Karpas-422 (cell line): ENCODE measurements at places on chromosomes 16 and 17. TPM values are rescaled to one million over a fixed set of nuclear protein-coding genes. Genes with fewer than 3 reads are reported as not detected.

- no peak overlapping the region for H3K4me3 ChIP-seq
- H3K4me1 ChIP-seq, result peaks cover 3% of the 10 kb centered on the region
- no peak for DNase-seq
- H3K36me3 ChIP-seq, result no peaks in the 10 kb centered on the region
- no peak overlapping the region for H3K27ac ChIP-seq
Measured at GRCh38 chr17:79706931-79707850, 23.6 kb upstream of the ENPP7 start.

The EFCAB5 gene
- total RNA-seq, result 0.07 and 2.1 TPM in 2 replicates

GRCh38 chr16:19168371-19169081, 486 bp downstream of the SYT17 start:
- H3K27ac ChIP-seq, result no peak overlapping the region
- H3K4me3 ChIP-seq, result no peak overlapping the region
- H3K27me3 ChIP-seq, result no peaks in the 10 kb centered on the region
- H3K36me3 ChIP-seq, result no peaks in the 10 kb centered on the region
- no peak for DNase-seq
- no peaks in the 10 kb centered on the region for H3K4me1 ChIP-seq

- peak; percentile 98 for DNase-seq
- no peaks in the 10 kb centered on the region for H3K27me3 ChIP-seq
- H3K27ac ChIP-seq, result peak within 1 kb of the TSS; percentile 55
- peak within 1 kb of the TSS; percentile 94 for H3K4me3 ChIP-seq
- H3K4me1 ChIP-seq, result peaks cover 14% of the 10 kb centered on the region
Measured at GRCh38 chr17:11997147-11997971, at the start of gene ZNF18. TSS of gene ZNF18 (minus strand) at chr17:11997475. CDS start at chr17:11992829, 4,646 bp downstream.

The CCL3 gene
- total RNA-seq, result 2.1 TPM in 1 of 2 replicates, not detected in the other

GRCh38 chr17:59870482-59870881, 22.3 kb downstream of the TUBD1 start:
- no peak overlapping the region for H3K27ac ChIP-seq
- H3K4me3 ChIP-seq, result no peak overlapping the region
- no peak for DNase-seq
- no peaks in the 10 kb centered on the region for H3K4me1 ChIP-seq

The SPNS3 gene
- total RNA-seq, result 4.1 and 12.9 TPM in 2 replicates
